ENCODE measurements at places on chromosomes 3 and 15. TPM values are rescaled to one million over a fixed set of nuclear protein-coding genes. Genes with fewer than 3 reads are reported as not detected.

Gene SLC22A14
- polyA plus RNA-seq = not detected

GRCh38 chr3:4757575-4758248 lies 221.5 kb upstream of the BHLHE40 start:
- no peak for DNase-seq

GRCh38 chr3:39124876-39125840 lies 17.7 kb downstream of the TTC21A start:
- peak; percentile 62 for DNase-seq

- no peak for DNase-seq
Measured at GRCh38 chr15:58154769-58155168, 16.6 kb downstream of the AQP9 start.

DNA sequence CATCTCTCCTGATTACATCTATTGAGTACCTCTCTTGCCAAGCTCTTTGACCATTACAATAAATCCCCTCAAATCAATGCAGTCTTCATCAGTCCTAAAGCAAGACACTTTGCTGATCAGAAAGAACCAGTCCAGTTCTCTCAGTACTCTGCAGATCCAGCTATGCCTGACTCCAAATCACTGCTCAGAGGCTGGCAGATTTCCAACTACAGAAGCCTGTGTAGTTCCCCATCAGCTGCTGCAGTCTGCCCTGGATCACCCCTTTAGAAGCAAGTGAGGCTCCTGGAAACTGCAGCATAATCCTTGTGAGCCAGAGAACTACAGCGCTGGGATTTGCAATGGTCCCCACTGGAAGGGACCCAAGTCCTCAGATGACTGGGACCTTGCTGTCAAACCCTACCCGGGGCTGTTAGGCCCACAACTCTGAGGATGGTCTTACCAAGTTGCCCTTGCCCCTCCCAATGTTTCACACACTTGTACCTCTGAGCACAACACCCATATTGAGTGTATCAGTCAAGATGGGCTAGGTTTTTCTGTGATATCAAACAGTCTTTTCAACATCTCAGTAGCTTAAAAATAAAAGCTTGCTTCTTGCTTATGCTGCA lies 81.9 kb upstream of the TOPAZ1 start:
- no peak for DNase-seq

- peak; percentile 20 for DNase-seq
Measured at GRCh38 chr3:57557085-57557537, 1.0 kb downstream of the PDE12 start.

DNA sequence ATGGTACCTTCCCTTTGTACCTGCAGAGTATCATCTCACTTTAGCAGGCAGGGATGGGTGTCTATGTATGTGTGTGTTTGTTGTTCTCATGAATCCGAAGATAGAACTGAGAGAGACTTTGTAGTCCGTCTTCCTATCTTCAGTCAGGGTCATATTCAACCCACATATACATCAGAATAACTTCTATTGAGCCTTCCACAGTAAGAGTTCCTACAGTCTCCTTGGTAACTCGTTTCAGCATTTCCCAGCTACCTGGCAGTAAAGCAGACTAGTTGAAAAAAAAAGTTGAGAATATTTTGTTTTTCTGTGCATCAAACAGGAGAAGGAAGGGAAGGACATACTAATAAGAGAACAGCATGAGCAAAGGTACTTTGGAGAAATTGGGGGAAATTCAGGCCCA lies 106.8 kb downstream of the VPS8 start:
- no peak for DNase-seq

DNA sequence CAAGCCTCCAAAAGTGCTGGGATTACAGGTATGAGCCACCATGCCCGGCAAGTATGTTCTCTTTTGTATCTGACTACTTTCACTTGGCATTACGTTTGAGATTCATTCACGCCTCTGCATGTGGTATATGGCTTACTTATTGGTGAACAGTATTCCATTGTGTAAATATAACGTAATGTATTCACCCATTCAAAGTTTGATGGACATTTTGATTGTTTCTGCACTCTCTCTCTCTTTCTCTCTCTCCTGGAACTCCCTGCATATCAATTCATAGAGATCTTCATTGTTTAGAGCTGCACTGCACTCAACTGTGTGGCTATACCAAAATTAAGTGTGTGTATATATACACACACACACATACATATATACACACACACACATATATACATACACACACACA lies 30.4 kb downstream of the SPPL2A start:
- no peak for DNase-seq

- no peak for DNase-seq
Measured at GRCh38 chr3:112555535-112556170, 6.1 kb downstream of the ATG3 start.

GRCh38 chr3:131231710-131232389 lies 149.7 kb upstream of the NUDT16 start:
- DNase-seq = no peak

DNA sequence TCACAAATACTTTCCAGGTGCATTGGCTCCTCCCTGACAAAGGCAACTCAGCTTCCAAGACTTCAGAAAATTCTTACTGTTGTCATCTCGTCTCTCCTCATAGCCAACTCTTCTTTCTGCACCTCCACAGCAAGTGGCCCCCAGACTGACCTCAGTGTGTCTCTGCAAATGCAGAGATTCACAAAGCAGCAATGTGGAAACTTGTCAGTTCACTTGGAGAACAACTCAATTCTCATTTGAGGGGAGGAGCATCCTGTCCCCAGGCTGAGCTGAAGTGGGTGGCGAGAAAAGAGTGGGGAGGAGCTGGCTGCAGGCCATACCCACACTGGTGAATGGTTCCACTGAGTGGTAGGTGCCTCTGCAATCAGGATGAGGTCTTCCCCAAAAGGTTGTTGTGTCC lies 248.7 kb upstream of the IL12A start:
- no peak for DNase-seq

Gene ADGRG7
- polyA plus RNA-seq = 0.12 TPM

DNA sequence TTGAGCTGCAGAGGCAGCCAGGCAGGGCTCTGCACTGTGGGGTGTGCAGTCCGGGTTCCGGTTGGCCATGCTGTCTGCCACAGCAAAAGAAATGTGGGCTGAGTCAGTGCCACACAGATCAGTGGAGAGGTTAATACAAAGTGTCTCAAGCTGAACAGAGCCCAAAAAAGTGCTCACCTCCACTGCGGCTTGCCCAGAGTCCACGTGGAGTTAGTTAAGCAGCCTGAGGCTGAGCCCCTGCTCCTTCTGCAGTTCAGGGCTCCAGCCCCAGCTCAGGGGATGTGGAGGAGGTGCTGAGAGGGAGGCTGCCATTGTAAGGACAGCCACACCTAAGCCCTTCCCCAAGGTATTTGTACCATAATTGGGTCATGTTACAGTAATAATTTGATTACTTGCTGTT lies 85.3 kb downstream of the LRRK1 start:
- DNase-seq = no peak

DNA sequence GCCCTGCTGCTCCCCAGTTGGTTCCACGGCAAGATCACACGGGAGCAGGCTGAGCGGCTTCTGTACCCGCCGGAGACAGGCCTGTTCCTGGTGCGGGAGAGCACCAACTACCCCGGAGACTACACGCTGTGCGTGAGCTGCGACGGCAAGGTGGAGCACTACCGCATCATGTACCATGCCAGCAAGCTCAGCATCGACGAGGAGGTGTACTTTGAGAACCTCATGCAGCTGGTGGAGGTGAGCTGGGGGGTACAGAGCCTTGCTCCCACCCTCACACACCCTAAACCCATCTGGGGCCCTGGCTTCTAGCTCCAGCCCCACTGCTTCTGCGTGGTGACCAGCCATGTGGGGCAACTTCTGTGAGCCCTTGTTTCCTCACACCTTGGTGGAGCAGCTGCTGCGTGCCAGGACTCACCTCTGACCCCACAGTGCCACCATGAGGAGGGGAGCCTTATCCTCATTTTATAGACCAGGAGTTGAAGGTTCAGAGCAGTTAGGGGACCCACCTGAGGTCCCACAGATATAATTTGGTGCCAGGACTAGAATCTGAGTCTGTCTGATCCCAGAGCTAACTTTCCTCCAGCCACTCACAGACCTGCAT lies 13.3 kb upstream of the LMAN1L start:
- no peak for DNase-seq

DNA sequence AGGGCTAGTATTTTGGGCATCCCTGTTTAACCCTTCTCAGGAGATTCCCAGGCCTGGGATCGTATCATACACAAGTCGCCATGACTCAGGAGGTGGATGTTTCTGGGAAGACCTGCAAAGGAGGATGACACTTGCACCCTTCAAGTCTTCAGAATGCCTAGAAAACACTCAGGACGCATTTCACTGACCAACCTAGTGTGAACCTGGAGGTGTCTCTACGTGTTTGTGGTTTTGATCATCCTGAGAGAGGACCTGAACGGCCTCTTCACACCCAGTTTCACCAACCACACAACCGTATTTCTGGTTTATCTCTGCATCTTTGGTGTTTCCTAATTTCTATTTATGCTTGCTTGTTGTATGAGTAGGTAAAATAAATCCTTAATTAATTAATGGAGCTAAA lies 2.8 kb upstream of the CLDND1 start:
- no peak for DNase-seq

DNA sequence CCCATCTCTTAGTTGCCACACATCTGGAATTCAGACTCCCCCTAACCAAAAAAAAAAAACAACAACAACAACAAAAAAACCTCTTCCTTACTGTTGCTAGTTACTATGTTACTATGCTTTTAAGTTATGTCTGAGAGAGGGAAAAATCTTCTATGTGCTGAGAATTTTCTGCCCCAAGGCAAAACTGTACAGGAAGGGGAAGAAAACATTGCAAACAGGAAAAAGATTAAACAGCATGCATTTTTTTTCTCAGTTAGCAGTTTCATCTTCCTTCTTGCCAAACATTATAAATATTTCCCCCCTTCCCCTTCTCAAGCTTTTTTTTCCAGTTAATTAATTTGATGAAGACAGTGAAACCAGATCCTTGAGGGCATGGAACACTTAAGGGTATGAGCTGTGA lies 1.1 kb upstream of the CD200R1 start:
- no peak for DNase-seq

Gene NR2E3
- polyA plus RNA-seq = not detected

DNA sequence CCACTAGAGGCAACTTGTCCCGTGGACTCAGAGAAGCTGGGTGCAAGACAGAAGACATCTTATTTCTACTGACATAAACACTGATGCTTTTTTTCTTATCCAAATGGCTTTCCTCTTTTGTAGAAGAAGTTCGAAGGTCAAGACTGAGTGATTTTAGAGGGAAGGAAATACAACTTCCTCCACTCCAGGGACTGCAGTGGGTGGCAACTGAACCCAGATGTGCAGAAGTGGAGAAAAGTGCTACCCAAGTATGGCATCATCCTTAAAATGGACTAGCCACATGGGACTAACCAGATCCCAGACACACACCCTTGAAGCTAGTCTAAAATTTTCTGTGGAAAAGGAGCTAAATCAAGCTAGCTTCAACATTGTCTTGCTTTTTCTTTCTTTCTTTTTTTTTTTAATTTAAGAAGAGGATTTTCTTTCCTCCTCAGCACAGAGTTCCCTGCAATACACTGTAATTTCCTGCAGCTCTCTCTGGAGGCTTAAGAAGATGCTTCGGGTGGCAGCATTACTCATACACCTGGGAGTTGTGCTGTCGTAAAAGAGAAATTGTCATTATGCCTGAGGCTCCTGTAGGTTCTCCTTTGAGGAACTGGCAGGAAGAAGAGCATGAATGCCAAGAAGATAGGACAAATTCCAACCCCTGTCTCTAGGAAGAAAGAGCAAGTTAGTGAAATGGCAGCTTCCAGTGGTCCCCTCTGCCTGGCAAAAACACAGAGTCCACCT lies 3.8 kb upstream of the FRMD4B start:
- no peak for DNase-seq

Gene GPR27
- not detected for polyA plus RNA-seq

DNA sequence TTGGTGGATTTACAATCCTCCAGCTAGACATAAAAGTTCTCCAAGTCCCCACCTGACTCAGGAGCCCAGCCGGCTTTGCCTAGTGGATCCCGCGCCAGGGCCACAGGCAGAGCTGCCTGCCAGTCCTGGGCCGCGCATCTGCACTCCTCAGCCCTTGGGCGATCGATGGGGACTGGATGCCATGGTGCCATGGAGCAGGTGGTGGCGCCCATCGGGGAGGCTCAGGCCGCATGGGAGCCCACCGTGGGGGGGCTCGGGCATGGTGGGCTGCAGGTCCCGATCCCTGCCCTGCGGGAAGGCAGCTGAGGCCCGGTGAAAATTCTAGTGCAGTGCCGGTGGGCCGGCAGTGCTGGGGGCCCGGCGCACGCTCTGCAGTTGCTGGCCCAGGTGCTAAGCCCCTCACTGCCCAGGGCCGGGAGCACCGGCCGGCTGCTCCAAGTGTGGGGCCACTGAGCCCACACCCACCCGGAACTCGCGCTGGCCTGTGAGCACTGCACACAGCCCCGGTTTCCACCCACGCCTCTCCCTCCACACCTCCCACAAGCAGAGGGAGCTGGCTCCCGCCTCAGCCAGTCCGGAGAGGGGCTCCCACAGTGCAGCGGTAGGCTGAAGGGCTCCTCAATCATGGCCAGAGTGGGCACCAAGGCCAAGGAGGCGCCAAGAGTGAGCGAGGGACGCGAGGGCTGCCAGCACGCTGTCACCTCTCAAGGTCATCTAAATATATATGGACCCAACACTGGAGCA lies 38.8 kb upstream of the IGSF11 start:
- DNase-seq = no peak

Gene NSUN3
- polyA plus RNA-seq = 7.7 TPM

- DNase-seq = no peak
Measured at GRCh38 chr3:38459499-38460048, 5.9 kb downstream of the ACVR2B start.

Gene CERS3
- polyA plus RNA-seq = not detected

DNA sequence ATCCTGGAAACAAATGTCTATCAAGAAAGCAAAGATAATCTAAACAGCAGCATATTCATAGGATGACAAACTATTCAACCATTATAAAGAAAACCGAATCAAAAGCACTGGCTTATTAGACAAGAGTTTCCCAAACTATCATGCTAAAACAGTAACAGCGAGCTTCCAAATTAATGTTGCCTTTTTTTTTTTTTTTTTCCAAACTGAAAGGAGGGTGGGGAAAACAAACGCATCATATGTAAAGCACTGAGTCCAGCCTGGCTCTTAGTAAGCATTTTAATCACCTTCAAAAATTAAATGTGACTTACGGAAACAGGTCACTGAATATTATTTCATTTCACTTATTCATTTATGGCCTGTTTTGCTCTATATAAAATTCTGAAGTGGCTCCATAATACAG lies 2.3 kb downstream of the TJP1 start:
- DNase-seq = no peak

- DNase-seq = no peak
Measured at GRCh38 chr3:47976135-47976732, 40.0 kb downstream of the MAP4 start.

GRCh38 chr15:94387849-94388441 lies 156.6 kb downstream of the MCTP2 start:
- no peak for DNase-seq

- DNase-seq = no peak
Measured at GRCh38 chr15:73317651-73318462, 50.9 kb downstream of the HCN4 start.

Gene GPR149
- polyA plus RNA-seq = not detected

Gene CCR9
- not detected for polyA plus RNA-seq

GRCh38 chr3:11435440-11436165 lies 163.4 kb downstream of the ATG7 start:
- DNase-seq = no peak

GRCh38 chr15:64841344-64842095 lies at the start of gene PLEKHO2:
TSS of gene PLEKHO2 (plus strand) at chr15:64841915. CDS start at chr15:64842017, 102 bp downstream.
- DNase-seq = peak; percentile 96

All from K562 (cell line).